CD8-positive, alpha-beta memory T cell (primary cell): ENCODE measurements at places on chromosomes 11 and 22. TPM values are rescaled to one million over a fixed set of nuclear protein-coding genes. Genes with fewer than 3 reads are reported as not detected.

- no peak overlapping the region for H3K27ac ChIP-seq
- H3K4me3 ChIP-seq: no peak overlapping the region
- H3K4me1 ChIP-seq: no peaks in the 10 kb centered on the region
- DNase-seq: no peak
- no peaks in the 10 kb centered on the region for H3K36me3 ChIP-seq
These were observed 10.0 kb downstream of the SCUBE1 start for GRCh38 chr22:43333156-43333555.

- no peak overlapping the region for H3K27ac ChIP-seq
- H3K27me3 ChIP-seq: no peaks in the 10 kb centered on the region
- no peak for DNase-seq
- no peaks in the 10 kb centered on the region for H3K36me3 ChIP-seq
- H3K4me3 ChIP-seq: no peak overlapping the region
These were observed 8.0 kb upstream of the COMT start for GRCh38 chr22:19933341-19934241.

DNA sequence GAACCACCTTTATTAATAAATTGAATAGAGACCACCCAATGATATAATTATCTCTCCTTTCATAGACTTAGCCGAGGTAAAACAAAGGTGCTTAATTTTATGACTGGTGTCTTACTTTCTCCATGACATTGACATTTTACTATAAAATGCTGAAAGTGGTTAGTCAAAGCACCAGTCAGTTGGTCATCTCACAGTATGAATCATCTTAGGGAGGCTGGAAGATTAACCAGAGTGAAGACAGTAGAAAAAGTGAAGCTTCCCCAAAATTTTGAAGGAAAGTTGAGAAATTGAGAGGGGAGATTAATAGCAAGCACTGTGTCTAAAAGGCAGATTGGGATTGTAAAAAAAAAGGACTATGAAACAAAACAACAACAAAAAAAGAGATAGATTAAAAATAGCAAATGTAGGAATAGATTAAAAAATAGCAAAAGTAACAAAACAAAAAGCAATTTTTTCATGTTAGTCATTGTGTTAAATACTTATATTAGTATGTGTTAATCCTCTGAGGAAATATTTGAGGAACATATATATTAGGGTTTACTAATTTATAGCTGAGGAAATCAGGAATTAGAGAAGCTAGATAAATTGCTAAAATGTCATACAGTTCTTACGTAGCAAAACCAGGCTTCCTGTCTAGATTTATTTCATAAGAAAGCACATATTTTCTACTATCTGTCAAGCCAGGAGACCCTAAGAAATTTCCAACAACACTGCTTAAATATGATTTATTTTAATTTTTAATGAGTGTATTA, 557.3 kb upstream of the ANO5 start:
- H3K4me1 ChIP-seq: no peaks in the 10 kb centered on the region
- DNase-seq: no peak
- H3K27ac ChIP-seq: no peak overlapping the region
- H3K4me3 ChIP-seq: no peak overlapping the region

- H3K36me3 ChIP-seq: no peaks in the 10 kb centered on the region
- no peaks in the 10 kb centered on the region for H3K27me3 ChIP-seq
- DNase-seq: no peak
- no peak overlapping the region for H3K27ac ChIP-seq
- no peaks in the 10 kb centered on the region for H3K4me1 ChIP-seq
- H3K4me3 ChIP-seq: no peak overlapping the region
These were observed 41.0 kb upstream of the EIF3D start for GRCh38 chr22:36569999-36570398.

GRCh38 chr11:6568191-6568918, 35.1 kb downstream of the RRP8 start:
- H3K36me3 ChIP-seq: no peaks in the 10 kb centered on the region
- no peak for DNase-seq
- H3K27me3 ChIP-seq: no peaks in the 10 kb centered on the region
- no peaks in the 10 kb centered on the region for H3K4me1 ChIP-seq
- no peak overlapping the region for H3K4me3 ChIP-seq

The CREB3L1 gene
- total RNA-seq: not detected

The PTPRCAP gene
- 163 TPM for total RNA-seq

DNA sequence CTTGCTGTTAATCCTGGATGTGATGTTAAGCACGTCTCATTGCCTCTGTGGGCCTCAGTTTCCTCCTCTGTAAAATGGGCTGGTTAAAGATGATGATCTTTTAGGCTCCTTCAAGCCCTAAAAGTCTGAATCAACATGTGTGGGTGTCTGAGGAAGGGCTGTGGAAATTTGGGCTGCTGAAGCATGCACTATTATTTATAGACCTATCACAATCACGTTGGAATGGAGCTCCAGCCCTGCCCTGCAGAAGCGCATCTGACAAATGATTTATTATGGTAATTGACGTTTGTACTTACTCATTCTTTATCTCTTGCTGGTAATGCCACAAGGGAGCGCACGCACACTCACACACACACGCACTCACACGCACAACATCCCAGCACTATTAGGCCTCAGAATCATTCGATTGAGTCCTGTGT, 20.4 kb downstream of the P2RX3 start:
- H3K27me3 ChIP-seq: no peaks in the 10 kb centered on the region
- H3K27ac ChIP-seq: no peak overlapping the region
- H3K36me3 ChIP-seq: no peaks in the 10 kb centered on the region
- no peak for DNase-seq
- no peak overlapping the region for H3K4me3 ChIP-seq

- DNase-seq: no peak
- no peak overlapping the region for H3K4me3 ChIP-seq
- no peaks in the 10 kb centered on the region for H3K27me3 ChIP-seq
- no peak overlapping the region for H3K27ac ChIP-seq
These were observed 77.6 kb downstream of the TENM4 start for GRCh38 chr11:79363256-79363655.

DNA sequence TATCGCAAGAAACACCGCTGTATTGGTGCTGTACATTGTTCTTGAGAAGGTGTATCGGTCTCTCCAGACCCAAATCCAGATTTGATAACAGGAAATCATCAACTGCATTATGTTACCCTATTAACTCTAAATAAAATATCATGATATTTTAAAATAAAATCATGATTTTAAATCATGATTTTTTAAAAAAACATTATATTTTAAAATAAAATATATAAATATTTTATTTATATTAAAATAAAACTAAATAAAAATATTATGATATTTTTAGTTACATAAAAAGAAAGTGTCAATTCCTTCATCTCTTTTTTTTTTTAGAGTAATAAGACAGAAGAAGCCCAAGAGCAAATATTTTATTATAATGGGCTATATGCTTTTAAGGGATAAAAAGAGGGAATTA, 27.6 kb downstream of the RBMXL2 start:
- DNase-seq: no peak
- no peaks in the 10 kb centered on the region for H3K4me1 ChIP-seq
